ENCODE measurements at places on chromosomes 3 and 15. TPM values are rescaled to one million over a fixed set of nuclear protein-coding genes. Genes with fewer than 3 reads are reported as not detected.

Gene UROC1
- total RNA-seq: 0.08 TPM

Gene EPHA6
- 14.3 TPM for total RNA-seq

Gene MED12L
- 0.75 TPM for total RNA-seq

Gene IQSEC1
- total RNA-seq: 22.2 TPM

GRCh38 chr3:172071780-172072330 lies 32.5 kb downstream of the FNDC3B start:
- DNase-seq: no peak

GRCh38 chr15:65038836-65039235 lies 6.4 kb upstream of the SLC51B start:
- no peak for DNase-seq

GRCh38 chr15:56320861-56321260 lies 44.4 kb upstream of the TEX9 start:
- no peak for DNase-seq

DNA sequence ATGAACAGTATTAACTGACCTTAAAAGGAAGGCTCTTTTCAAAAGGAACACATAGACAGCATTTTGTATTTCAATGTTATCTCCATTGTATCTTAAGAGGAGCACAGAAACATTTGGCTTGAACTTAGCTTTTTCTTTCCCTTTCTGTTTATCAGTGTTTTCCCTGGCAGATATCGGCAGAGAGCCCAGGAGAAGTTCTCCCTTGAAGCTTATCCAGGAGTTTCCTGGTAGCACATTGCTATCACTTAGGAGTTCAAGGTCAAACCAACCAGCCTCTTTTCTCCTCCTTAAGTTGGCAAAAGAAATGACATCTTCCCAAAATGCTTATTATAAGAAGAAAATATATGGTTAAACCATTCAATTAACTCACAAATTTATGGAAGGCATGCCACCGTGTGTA lies 344.6 kb upstream of the UBE2E2 start:
- DNase-seq: no peak

DNA sequence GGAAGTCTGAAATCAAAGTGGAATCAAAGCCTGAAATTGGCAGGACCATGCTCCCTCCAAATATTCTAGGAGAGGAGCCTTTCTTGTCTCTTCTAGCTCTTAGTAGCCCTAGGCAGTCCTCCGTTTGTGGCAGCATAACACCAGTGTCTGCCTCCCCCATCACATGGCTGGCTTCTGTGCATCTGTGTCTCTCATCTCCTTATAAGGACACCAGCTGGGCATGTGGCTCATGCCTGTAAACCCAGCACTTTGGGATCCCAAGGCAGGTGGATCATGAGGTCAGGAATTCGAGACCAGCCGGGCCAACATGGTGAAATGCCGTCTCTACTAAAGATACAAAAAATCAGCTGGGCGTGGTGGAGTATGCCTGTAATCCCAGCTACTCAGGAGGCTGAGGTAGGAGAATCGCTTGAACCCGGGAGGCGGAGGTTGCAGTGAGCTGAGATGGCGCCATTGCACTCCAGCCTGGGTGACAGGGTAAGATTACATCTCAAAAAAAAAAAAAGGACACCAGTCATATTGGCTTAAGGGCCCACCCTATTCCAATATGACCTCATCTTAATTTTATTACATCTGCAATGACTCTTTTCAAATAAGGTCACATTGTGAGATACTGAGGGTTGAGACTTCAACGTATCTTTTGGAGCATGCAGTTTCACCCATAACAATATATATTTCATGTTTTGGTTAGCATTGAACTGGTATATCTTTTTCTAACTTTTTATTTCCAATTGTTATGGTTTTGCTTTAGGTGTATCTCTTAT lies 148.0 kb upstream of the TPM1 start:
- no peak for DNase-seq

Data from ovary (tissue), 10 donors.